ENCODE measurements at places on chromosomes 4 and X.

DNA sequence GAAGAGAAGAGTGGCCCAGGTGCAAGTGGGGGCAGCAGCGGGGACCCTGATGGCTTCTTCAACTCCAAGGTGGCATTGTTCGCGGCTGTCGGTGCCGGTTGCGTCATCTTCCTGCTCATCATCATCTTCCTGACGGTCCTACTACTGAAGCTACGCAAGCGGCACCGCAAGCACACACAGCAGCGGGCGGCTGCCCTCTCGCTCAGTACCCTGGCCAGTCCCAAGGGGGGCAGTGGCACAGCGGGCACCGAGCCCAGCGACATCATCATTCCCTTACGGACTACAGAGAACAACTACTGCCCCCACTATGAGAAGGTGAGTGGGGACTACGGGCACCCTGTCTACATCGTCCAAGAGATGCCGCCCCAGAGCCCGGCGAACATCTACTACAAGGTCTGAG, 11.4 kb downstream of the EFNB1 start:
- no peak for DNase-seq

- no peak for DNase-seq
These were observed 24.0 kb downstream of the NPY5R start for GRCh38 chr4:163367651-163368050.

DNA sequence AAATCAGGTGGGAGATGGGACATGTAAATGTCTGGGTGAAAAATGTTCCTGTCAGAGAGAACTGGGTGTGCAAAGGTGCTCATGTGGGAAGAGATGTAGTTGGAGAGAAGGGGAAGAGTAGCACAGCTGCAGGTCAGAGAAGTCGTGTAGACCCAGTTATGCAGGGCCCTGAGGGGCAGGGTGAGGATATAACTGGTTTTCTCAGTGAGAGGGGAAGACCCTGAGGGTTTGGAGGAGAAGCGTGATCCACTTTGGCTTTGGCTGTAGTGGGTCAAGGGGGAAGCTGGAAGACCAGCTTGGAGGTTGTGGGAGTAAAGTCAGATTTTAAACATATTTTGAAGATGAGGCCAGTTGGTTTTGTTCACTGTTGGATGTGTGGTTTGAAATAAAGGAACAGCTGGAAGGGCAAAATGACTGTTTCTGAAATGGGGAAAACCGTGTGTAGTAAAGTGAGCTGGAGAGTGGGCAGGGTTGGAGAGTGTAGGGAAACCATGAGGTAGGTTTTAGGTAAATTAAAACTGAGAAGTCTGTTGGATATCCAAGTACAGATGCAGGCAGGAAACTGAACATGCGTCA, 44.2 kb downstream of the NAP1L5 start:
- DNase-seq: no peak

GRCh38 chr4:161320377-161320776, 843.4 kb downstream of the FSTL5 start:
- no peak for DNase-seq

GRCh38 chr4:20462426-20463175, 210.9 kb downstream of the SLIT2 start:
- no peak for DNase-seq

DNA sequence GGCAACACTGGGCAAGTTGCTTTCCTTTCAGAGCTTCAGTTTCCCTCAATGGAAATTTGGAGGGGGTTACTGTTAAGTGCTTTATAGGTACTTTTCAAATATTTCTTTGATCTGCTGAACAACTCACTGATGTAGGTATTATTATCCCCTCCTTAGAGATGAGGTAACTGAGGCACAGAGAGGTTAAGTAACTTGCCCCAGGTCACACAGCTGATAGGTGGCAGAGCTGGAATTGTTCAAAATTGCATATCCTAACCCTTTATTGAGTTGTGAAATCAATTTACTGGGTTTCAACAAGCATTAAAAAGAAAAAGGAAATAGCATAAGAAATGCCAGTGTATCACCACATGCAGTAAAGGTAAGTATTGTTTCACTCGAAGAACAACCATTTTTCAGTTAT, 6.6 kb downstream of the PPP1R3F start:
- no peak for DNase-seq

Measured in stimulated activated CD8-positive, alpha-beta memory T cell treated with anti-CD3 and anti-CD28 coated beads, Interleukin-4, amount 100 ng/mL, for 4 hours (primary cell).